ENCODE measurements at places on chromosomes 12 and 14. TPM values are rescaled to one million over a fixed set of nuclear protein-coding genes. Genes with fewer than 3 reads are reported as not detected.

DNA sequence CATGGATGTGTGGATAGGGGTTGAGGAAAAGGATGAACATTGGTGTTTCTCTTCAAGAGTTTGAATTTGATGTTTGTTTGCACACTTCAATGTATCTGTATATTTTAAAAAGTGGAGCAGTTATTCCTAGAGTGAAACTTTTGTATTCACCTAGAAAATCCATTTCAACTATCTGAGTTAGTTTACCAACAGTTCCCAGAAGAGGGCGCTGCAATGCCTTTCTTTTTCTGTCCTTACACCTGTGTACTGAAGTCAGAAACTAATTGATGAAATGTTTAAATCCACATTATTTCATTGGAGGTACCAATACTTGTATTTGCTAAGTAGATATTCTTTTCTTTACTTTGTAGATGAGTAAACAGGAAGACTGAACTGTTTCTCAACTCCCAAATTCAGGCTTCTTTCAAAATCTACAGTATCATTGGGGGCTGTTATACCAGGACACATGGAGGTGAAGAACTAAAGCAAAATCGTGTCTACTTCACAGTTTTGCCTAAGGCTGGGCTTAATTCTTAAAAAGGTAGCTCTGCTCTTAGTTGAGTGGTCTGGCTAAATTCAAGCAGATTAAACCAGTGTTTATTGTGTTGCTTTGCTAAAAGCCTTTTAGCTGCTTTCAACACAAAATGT is 26.6 kb upstream of the KLRB1 start:
- DNase-seq: peak; percentile 30

Gene MTA1
- 60.9 TPM for total RNA-seq

- no peak for DNase-seq
Measured at GRCh38 chr12:122412851-122413433, 9.5 kb downstream of the CLIP1 start.

- DNase-seq: no peak
Measured at GRCh38 chr12:104292872-104293794, 10.4 kb upstream of the EID3 start.
